ENCODE measurements at places on chromosomes 12 and 14.

GRCh38 chr12:64500394-64500793 is 48.5 kb downstream of the TBK1 start:
- DNase-seq, result no peak

- no peak for DNase-seq
Measured at GRCh38 chr14:63596998-63597658, 44.5 kb downstream of the WDR89 start.

- no peak for DNase-seq
Measured at GRCh38 chr12:69468237-69469026, 1.8 kb upstream of the FRS2 start.

GRCh38 chr12:2284857-2285256 is 232.1 kb downstream of the CACNA1C start:
- DNase-seq, result peak; percentile 67

GRCh38 chr12:71865166-71865713 is 25.7 kb downstream of the TBC1D15 start:
- no peak for DNase-seq
